ENCODE measurements at places on chromosomes 5 and 9. TPM values are rescaled to one million over a fixed set of nuclear protein-coding genes. Genes with fewer than 3 reads are reported as not detected.

Gene LCN15
- total RNA-seq: not detected

Gene GPRIN1
- total RNA-seq: 0.36 TPM

DNA sequence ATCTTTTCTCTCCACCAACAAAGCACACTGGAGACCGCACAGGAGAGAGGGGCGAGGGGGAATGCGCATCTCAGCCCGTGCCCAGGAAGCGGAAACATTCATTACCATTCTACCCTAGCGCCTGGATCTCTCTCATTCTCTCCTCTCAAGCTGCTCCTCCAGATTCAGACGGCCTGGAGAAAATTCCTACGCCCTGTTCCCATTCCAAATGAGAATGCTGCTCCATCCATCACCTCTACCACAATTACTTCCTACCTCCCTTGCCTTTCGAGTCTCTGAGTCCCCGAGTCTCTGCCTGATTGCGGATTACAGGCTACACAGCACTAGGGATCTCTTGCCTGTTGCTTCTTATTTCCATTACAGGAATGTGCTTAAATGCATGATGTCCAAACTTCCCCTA, 6.7 kb downstream of the DDX31 start:
- H3K36me3 ChIP-seq: peaks cover 47% of the 10 kb centered on the region
- H3K4me1 ChIP-seq: no peaks in the 10 kb centered on the region
- H3K27me3 ChIP-seq: no peaks in the 10 kb centered on the region
- H3K27ac ChIP-seq: no peak overlapping the region

GRCh38 chr5:61069150-61069549, 93.1 kb downstream of the SMIM15 start:
- H3K4me3 ChIP-seq: no peak overlapping the region
- DNase-seq: no peak
- H3K27me3 ChIP-seq: no peaks in the 10 kb centered on the region
